ENCODE measurements at places on chromosomes 6 and 20. TPM values are rescaled to one million over a fixed set of nuclear protein-coding genes. Genes with fewer than 3 reads are reported as not detected.

DZANK1 gene
- polyA plus RNA-seq: 1.1 TPM

SSTR4 gene
- not detected for polyA plus RNA-seq

SAMD3 gene
- 3.9 TPM for polyA plus RNA-seq

BACH2 gene
- 1.4 TPM for polyA plus RNA-seq

KCNQ5 gene
- polyA plus RNA-seq: 1.1 TPM

CST7 gene
- polyA plus RNA-seq: not detected

CRISP2 gene
- polyA plus RNA-seq: not detected

CEP57L1 gene
- 11.2 TPM for polyA plus RNA-seq

FOXA2 gene
- not detected for polyA plus RNA-seq

DNA sequence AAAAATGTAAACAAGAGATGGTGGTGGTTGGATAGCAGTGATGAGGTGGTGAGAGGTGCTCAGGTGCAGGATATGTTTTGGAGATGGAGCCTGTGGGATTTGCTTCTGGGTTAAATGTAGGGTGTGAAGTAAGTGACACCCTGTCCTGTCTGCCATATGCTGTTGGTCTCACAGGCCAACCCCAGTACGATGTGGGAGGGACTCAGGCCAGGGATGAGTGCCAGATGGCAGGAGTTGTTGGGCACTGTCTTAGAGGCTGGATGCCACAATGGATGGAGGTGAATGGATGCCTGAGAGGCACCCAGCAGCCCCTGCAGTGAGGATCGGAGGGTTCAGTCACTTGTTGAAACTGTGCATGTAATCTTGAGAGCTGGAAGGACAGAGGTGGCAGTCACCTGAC, 259.3 kb downstream of the NRN1 start:
- no peak overlapping the region for H3K27ac ChIP-seq
- DNase-seq: no peak
- no peak overlapping the region for H3K4me3 ChIP-seq

- peak; percentile 77 for DNase-seq
- peaks cover 23% of the 10 kb centered on the region for H3K4me1 ChIP-seq
- no peaks in the 10 kb centered on the region for H3K27me3 ChIP-seq
- no peaks in the 10 kb centered on the region for H3K36me3 ChIP-seq
- no peak overlapping the region for H3K27ac ChIP-seq
- H3K4me3 ChIP-seq: no peak overlapping the region
Observed at GRCh38 chr20:62792182-62792939, 3.9 kb upstream of the MRGBP start.

DNA sequence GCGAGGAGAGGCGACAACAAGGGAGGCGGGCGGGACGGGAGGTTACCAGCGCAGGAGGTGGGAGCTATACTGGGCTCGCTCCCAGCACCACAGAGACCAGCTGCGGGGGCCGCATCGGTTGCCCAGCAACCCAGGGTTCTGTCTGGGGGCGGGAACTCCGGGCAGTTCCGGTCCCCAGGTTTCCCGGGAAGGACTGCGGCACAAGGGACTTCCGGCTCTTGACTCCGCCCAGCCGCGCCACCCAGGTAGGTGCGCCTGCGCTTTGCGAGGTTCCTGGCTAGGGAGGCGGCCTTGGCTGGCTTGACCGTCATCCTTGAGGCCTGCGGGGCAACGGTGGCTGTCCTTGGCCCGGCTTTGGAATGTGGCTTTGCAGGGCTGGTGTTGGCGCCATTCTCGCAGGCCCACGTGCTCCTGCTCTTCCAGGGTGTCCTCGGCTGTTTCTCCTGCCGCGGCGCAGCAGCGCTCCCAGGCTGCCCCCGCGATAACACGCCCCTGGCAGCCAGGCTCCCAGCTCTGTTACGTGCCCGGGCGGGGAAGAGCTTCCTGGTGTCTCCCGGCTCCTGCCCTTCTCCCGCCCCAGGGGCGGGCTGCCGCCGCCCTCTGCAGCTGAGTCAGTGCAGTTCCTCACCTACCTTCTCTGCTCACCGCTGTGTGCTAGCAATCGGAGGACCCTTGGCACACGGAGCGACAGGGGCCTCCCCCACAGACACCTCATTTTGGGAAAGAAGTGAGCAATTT, at the start of gene RSPH3:
TSS of gene RSPH3 (minus strand) at position 537 of the 738 bp plus-strand sequence. CDS start 652 bp downstream, outside the sequence.
- peaks cover 4% of the 10 kb centered on the region for H3K4me1 ChIP-seq
- H3K4me3 ChIP-seq: peak within 1 kb of the TSS; percentile 57
- H3K36me3 ChIP-seq: no peaks in the 10 kb centered on the region
- H3K27me3 ChIP-seq: no peaks in the 10 kb centered on the region
- DNase-seq: peak; percentile 90

DNA sequence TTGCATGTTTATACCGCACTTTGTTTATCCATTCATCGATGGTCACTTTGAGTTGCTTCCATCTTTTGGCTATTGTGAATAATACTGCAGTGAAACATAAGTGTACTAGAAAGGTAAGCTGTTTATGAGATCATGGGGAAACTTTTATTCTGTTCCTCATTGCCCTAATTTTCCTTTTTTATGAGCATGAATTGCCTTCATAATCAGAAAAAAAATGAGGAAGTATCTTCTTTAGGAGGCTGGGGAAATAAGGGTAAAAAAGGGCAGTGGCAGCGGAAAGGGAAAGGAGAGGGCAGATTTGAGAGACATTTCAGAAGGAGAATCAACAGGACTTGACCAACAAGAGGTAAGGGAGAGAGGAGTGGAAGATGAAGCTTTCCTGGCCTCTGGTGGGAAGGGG, 14.3 kb upstream of the SERINC3 start:
- no peaks in the 10 kb centered on the region for H3K36me3 ChIP-seq
- DNase-seq: no peak
- H3K4me1 ChIP-seq: peaks cover 3% of the 10 kb centered on the region
- no peaks in the 10 kb centered on the region for H3K27me3 ChIP-seq

DNA sequence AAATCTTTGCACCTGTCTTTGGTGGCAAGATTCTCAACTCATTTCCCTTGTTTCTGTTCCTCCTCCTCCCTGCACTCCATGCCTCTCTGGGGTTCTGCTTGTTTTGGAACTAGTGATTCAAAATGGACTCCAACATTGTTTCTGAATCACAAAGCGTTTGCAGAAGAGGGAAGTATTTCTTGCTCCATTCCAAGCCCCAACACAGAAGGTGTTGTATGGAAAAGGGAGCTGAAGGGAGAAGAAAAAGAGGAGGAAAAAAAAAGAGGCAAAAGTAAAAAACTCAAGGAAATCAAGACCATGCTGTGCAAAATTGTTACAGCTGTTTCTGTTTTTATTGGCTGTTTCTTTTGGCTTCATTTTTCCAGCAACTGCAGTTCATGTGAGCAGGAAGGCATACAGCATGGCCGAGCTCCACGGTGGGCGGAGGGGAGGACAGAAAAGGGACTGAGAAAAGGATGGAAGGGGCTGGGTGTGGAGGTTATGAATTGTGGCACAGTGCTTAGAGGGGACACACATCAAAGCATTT, 66.9 kb upstream of the PRL start:
- H3K36me3 ChIP-seq: no peaks in the 10 kb centered on the region
- H3K27me3 ChIP-seq: no peaks in the 10 kb centered on the region
- no peak overlapping the region for H3K4me3 ChIP-seq
- H3K27ac ChIP-seq: no peak overlapping the region
- H3K4me1 ChIP-seq: peaks cover 4% of the 10 kb centered on the region

DNA sequence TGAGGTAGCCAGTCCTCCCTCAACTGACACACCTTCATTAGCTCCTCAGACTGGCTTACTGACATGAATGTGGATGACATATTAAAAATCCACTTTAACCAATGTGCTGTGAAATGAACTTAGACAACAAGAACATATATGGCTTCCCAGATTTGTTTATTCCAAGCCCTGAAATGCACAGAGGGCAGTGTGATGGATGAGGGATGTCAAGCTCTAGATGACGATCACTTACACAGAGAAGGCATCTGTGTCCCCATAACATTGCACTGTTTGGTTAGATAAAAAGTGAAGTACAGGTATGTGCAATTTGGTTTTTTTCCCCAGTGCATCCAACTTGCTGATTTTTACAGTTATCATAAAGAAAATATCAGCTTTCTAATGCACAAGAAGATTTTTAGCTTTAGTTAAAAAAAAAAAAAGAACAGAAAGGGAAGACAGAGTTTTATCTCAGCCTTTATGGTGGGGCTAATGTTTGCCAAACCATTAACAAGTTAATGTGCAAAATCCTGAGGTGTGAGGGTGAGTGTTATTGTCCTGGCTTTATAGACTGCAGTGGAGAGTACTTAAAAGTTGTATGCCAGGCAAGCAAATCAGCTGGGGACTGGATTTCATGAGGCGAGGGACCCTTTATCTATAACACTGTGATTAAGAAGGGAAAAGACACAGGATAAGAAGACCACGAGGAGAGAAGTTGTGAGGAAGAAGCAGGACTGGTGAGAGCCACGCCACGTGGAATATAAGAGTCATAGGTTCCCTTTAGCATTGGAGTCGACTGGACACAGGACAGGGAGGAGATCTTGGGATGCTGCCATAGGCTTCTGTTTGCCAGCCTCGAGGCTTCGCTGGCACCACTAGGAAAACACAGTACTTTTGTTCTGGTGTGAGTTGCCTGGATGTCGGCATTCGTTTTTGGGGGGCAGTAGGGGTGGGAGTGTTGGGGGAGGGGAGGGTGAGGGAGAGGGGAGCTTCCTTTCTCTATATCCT, 90.0 kb upstream of the BACH2 start:
- peaks cover 19% of the 10 kb centered on the region for H3K27me3 ChIP-seq
- DNase-seq: no peak
- no peak overlapping the region for H3K27ac ChIP-seq
- H3K4me1 ChIP-seq: peaks cover 2% of the 10 kb centered on the region
- H3K36me3 ChIP-seq: no peaks in the 10 kb centered on the region

GRCh38 chr6:112879920-112880413, 532.8 kb downstream of the RFPL4B start:
- no peaks in the 10 kb centered on the region for H3K36me3 ChIP-seq
- no peak overlapping the region for H3K27ac ChIP-seq
- H3K27me3 ChIP-seq: no peaks in the 10 kb centered on the region
- H3K4me3 ChIP-seq: no peak overlapping the region

DNA sequence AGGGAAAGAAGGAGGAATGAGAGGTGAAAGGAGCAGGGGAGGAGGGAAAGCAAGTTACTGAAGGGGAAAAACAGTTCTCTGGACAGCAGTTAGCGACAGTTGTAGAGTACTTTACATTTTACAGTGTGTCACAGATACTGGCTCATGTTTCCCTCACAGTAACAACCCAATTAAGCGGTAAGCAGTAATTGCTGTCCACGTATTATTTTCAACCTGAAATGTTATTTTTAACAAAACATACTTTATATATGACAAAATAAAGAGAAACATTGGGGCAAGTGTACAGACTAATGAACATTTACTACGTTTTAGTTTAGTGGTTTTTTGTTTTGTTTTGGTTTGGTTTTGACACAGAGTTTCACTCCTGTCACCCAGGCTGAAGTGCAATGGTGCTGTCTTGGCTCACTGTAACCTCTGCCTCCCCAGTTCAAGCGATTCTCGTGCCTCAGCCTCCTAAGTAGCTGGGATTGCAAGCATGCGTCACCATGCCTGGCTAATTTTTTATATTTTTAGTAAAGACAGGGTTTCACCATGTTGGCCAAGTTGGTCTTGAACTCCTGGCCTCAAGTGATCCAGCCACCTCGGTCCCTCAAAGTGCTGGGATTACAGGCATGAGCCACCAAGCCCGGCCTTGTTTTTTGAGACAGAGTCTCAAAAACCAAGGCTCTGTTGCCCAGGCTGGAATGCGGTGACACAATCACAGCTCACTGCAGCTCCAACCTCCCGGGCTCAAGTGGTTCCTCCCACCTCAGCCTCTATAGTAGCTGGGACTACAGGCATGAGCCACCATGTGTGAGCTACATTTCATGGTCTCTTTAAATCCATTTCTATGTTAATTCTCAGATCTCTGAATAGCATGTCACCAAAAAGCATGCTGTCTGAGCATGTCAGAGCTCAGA, 22.6 kb upstream of the BTN3A2 start:
- H3K36me3 ChIP-seq: no peaks in the 10 kb centered on the region
- H3K27ac ChIP-seq: no peak overlapping the region
- no peaks in the 10 kb centered on the region for H3K27me3 ChIP-seq
- H3K4me1 ChIP-seq: no peaks in the 10 kb centered on the region

- H3K4me1 ChIP-seq: peaks cover 30% of the 10 kb centered on the region
- no peak overlapping the region for H3K4me3 ChIP-seq
- no peak for DNase-seq
- no peaks in the 10 kb centered on the region for H3K27me3 ChIP-seq
- peak overlapping the region; percentile 96 for H3K27ac ChIP-seq
- H3K36me3 ChIP-seq: no peaks in the 10 kb centered on the region
Observed at GRCh38 chr6:169168706-169169105, 84.9 kb downstream of the THBS2 start.

GRCh38 chr6:56004426-56004825, 129.0 kb upstream of the BMP5 start:
- H3K4me1 ChIP-seq: no peaks in the 10 kb centered on the region
- H3K27ac ChIP-seq: no peak overlapping the region
- H3K4me3 ChIP-seq: no peak overlapping the region
- peak; percentile 5 for DNase-seq

DNA sequence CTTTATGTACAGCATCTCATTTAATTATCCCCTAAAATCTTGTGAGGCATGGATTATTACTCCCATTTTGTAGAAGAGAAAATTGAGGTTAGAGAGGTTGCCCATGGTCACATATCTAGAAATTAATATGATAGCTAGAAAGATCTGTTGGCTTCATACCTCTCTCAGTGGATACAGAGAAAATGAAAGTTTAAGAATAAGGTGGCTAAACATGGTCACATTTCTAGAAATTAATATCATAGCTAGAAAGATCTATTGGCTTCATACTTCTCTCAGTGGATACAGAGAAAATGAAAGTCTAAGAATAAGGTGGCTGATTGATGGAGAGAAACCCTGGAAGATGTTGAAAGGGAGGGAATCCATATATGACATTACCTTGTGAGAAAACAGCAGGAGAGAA, 260.7 kb upstream of the MAN1A1 start:
- H3K4me1 ChIP-seq: peaks cover 5% of the 10 kb centered on the region
- H3K4me3 ChIP-seq: no peak overlapping the region
- no peak for DNase-seq

DNA sequence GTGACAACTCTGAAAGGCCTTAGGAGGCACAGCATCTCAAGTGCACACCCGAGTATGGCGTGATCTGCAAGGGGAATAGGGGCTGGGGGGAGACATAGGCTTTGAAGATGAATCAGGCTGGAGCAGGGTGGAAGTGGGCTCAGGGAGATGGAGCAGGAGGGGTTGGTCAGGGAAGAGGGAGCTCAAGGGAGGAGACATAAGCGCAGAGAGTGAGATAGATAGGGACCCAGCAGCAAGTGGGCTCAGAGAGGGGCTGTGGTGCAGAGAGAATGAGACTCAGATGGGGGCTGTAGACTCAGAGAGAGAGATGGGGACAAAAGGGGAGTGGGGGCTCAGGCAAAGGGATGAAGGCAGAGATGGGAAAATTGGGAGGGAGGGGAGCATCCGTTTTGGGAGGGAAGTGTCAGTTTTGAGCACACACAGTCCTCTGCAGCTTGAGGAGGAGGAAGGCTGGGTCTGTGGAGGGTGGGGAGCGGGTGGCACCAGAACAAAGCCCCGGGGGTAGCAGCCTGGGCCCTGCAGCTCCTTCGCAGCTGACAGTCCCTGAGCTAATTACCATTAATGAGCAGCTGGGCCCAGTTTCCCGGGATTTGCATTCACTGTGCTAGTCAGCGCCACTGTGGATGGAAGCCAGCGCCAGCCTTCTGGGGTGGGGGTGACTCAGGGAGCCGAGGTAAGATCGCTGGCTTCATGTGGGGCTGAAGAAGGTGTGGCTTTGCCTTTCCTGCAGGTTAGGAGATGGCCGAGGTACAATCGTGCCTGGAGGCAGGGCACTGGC, 18.7 kb downstream of the SRXN1 start:
- H3K4me1 ChIP-seq: no peaks in the 10 kb centered on the region
- no peaks in the 10 kb centered on the region for H3K36me3 ChIP-seq
- no peak for DNase-seq
- H3K27me3 ChIP-seq: peaks cover 41% of the 10 kb centered on the region

GRCh38 chr20:25549843-25550477, 35.4 kb downstream of the NINL start:
- no peak overlapping the region for H3K27ac ChIP-seq
- H3K4me3 ChIP-seq: no peak overlapping the region
- H3K36me3 ChIP-seq: no peaks in the 10 kb centered on the region
- peaks cover 24% of the 10 kb centered on the region for H3K4me1 ChIP-seq
- DNase-seq: peak; percentile 79

Data from IMR-90 (cell line).